Anterior cingulate cortex (tissue), 58 donors: ENCODE measurements at places on chromosomes 7 and 10.

- no peak for DNase-seq
These were observed 134.8 kb upstream of the KIF5B start for GRCh38 chr10:32190890-32191491.

DNA sequence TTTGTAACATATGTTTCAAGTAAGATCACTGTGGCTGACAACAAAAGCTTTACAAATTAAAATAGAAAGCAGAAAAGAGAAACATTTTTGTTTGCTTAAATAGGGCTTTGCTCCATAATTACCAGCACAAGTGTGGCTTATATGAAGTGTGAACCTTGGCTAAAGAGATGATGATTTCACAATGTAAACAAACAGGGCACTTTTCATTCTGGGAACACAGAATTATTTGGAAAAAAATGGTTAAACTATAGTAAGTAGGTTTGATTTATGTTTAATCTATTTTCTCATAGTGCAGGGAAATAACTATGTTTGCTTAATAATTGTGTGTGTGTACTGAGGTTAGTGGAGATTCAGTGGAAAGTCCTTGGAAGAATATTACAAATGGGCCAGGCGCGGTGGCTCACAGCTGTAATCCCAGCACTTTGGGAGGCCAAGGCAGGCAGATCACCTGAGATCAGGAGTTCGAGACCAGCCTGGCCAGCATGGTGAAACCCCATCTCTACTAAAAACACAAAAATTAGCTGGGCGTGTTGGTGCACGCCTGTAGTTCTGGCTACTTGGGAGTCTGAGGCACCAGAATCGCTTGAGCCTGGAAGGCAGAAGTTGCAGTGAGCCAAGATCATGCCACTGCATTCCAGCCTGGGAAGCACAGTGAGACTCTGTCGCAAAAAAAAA, 19.1 kb upstream of the OTUD1 start:
- DNase-seq: no peak

DNA sequence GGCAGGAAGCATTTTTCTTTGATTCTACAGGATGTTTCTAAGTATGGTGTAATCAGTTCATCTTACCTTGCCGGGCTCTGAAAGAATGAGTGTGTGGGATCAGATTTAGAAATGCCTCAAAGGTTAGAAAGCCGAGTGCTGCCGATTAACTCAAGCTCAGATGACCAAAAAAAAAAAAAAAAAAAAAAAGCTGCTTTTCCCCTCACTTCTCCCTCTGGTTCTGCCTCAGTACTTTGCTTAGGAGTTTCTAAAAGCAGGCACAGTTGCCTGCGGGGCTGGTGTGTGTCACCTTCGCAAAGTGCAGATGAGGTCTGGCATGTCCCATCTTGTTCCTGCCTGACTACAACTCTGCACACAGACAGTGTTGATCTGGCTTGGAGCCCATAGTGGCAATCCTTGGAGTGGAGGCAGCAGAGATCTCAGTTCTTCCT, 47.0 kb downstream of the KIAA1217 start:
- DNase-seq: no peak

- no peak for DNase-seq
These were observed 199.1 kb upstream of the LYZL2 start for GRCh38 chr10:30828680-30829079.

- DNase-seq: peak; percentile 24
These were observed 879 bp downstream of the NUDT5 start for GRCh38 chr10:12194752-12195271.

DNA sequence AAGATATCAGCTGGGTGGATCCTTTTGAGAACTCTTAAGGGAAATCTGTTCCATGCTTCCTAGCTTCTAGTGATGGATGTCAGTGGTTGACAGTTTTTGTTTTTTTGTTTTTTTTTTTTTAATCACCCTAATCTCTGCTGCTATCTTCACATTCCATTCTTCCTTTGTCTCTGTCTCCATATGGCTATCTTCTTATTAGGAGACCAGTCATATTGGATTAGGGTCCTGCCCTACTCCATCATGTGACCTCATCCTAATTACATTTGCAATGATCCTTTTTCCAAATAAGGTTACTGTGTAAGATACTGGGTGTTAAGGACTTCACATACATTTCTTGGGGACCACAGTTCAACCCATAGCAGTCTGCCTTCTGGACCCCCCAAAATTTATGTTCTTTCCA, 69.7 kb downstream of the MLLT10 start:
- no peak for DNase-seq

DNA sequence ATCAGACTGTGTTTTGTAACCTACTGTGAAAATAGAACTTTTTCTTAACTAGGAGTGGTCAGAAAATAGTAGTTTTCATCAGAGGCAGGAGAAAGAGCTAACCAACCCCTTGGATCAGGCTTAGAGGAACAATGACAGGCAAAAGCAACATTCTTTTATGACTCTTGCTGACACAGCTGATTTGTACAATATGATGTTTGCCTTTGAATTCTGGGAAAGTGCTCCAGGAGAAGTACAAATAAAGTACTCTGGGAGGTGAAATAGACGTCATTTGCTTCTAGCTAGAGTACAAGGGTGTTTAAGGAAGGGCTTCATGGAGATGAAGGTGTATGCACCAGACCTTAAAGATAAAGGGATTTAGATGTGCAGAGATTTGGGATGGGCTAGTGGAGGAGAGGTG, 75.1 kb upstream of the KIAA1217 start:
- DNase-seq: no peak

DNA sequence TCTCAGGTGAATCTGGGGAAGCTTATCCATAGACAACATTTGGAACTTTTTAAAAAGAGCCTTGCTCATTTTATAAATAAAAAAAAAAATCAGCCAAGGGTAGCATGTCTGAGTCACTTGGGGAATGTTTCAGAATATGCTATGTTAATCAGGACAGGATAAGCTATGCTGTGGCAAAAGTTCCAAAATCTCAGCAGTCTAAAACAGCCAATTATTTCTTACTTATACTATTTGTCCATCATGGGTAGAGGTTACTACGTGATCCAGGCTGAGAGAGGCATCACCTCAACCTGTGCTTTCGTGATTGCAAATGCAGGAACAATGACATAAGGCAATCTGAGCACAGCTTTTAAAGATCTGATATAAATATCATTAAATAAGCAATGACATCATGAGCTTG, 6.5 kb downstream of the SLC13A1 start:
- no peak for DNase-seq

GRCh38 chr7:82677493-82677892, 233.9 kb upstream of the CACNA2D1 start:
- DNase-seq: no peak

GRCh38 chr10:101272229-101272868, 43.1 kb upstream of the LBX1 start:
- peak; percentile 15 for DNase-seq

GRCh38 chr7:99380032-99380822, 5.7 kb downstream of the ARPC1B start:
- no peak for DNase-seq

GRCh38 chr10:43806831-43807640, 158.4 kb upstream of the ZNF32 start:
- DNase-seq: no peak

DNA sequence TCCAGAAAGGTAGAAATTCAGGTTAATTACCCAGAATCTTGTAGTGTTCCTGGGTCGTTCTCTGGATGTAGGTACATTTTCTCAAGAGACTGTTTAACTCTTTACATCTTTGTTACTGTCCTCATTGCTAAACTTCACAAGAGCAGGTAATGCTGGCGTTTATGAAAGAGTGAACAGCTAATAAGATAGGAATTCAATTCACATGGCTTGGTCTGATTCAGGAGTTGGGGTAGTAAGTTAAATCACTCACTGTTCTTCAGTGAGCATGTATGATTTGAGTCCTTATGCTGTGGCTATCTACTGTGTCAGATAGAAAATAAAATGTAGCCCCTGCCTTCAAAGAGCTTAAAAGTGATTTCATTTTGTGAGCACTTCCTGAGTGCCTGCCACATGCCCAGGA, 480.0 kb downstream of the LRMDA start:
- DNase-seq: no peak

- no peak for DNase-seq
These were observed 1.5 kb downstream of the KLHL7 start for GRCh38 chr7:23106823-23107663.

DNA sequence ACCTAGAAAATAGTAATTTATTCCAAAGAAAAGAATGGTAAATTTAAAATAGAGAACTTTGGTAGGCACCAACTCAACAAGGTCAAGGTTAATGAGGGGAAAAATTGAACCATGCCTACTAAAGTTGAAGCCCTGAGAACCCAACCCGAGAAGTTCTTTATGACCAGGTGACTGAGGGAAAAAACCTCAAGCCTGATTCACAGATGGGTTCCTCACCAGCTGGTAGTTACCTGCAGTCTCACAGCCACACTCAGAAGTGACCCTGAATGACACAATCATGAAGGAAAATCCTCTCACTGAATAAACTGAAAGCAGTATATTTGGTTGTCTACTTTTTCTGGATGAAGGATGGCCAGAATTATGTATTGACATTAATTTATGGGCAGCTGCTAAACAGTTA, 7.0 kb downstream of the C10orf67 start:
- DNase-seq: no peak

DNA sequence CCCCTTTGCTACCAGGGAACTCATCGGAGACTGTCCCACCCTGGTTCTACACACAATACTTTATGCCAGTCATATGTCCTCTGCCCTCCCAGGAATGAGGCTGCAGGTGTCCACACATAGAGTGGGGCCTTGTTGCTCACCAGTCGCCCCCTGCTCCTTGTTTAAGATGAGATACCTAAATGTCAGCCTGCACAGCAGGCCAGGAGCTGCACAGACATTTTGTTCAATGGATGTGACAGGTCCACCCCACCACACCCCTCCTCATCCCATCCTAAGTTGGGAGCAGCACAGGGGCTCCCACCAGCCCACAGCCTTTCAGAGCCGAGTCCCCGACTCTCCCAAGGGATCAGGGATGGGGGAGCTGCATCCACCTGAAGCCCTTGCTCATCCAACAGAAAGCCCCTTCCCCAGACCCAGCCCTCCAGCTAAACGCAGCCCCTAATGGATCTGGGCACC, 6.2 kb upstream of the GRID1 start:
- no peak for DNase-seq

- peak; percentile 34 for DNase-seq
These were observed 303.3 kb downstream of the IPMK start for GRCh38 chr10:57964351-57964750.

GRCh38 chr7:68224041-68224741, 1227.6 kb downstream of the TYW1 start:
- DNase-seq: peak; percentile 59

GRCh38 chr7:116145245-116145852, 65.0 kb upstream of the TES start:
- DNase-seq: no peak

DNA sequence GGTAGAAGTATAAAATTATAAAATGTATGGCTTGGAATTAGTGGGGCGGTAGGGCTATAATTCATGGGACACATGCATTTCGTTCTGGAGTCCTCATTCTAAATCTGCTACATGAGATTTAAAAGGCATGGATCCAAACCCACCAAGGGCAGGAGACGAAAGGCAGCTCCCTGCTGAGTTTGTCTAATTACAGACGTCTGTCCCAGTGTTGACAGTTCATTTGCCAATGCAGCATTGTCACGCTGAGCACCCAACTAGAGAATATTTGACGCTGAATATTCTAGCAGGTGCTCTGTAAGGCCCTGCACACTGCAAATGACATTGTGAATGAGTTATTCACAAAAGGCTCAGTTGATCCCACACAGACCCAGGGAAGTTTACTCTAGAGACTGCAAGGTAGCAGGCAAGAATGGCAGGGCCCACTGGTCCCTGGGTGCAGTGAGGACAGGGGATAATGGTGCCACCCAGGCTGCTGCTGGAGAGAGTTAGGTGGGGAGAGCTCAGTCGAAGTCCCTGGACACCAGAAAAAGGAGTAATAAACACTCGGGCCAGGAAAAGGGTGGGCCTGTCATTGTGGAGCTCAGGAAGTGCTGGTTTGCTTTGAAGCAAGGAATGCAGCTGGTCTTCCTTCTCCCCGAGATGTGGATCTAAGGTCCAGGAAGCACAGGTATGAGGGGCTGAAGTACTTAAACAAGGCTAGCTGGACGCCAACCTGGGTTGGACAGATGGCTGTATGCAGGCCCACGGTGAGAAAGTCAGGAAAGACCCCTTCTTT, 75.0 kb upstream of the JCAD start:
- no peak for DNase-seq

GRCh38 chr10:8278099-8278498, 223.6 kb downstream of the GATA3 start:
- DNase-seq: no peak

DNA sequence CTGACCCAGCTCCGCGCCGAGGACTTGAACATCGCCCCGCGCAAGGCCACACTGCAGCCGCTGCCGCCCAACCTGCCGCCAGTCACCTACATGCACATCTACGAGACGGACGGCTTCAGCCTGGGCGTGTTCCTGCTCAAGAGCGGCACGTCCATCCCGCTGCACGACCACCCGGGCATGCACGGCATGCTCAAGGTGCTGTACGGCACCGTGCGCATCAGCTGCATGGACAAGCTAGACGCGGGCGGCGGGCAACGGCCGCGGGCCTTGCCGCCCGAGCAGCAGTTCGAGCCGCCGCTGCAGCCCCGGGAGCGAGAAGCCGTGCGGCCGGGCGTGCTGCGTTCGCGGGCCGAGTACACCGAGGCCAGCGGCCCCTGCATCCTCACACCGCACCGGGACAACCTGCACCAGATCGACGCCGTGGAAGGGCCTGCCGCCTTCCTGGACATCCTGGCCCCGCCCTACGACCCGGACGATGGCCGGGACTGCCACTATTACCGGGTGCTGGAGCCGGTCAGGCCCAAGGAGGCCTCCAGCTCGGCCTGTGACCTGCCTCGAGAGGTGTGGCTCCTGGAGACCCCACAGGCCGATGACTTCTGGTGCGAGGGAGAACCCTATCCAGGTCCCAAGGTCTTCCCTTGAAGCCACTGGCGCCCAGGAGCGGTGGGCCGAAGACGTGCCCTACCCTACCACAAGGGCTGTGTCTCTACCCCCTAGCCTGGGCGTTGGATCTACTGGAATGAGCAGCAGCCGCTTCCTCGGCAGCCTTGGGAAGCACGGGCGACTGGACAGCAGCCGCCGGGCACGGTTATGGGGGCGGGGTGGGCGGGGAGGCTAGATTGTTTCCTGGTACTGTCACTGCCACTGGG, 945 bp downstream of the ADO start:
- no peak for DNase-seq

- peak; percentile 19 for DNase-seq
These were observed 115.8 kb downstream of the TMEM130 start for GRCh38 chr7:98753989-98754479.

DNA sequence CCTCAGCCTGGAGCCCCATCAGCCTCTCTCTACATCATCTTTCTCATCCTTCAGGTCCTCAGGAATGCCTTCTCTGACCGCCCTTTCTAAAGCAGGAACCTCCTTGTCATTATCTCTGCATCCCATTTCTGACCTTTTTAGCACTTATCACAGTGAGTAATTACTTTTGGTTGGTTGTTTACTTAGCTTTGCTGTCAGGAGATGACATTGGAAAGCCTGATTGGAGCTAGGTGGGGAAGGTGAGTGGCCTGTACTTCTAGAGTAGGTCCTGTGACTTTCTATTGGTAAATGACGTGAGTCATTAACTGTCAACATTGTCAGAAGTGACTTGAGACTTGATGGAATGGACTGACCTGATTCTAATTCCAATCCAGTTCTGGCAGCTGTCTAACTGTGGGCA, 9.3 kb upstream of the SLC25A13 start:
- no peak for DNase-seq

- DNase-seq: peak; percentile 61
These were observed 53.9 kb downstream of the SYPL1 start for GRCh38 chr7:106057962-106058927.

- DNase-seq: no peak
These were observed 187.8 kb downstream of the COBL start for GRCh38 chr7:51128545-51129435.

- DNase-seq: no peak
These were observed 52.0 kb upstream of the NPTX2 start for GRCh38 chr7:98565103-98565502.

GRCh38 chr10:132321726-132322125, 10.3 kb upstream of the LRRC27 start:
- no peak for DNase-seq
